ENCODE measurements at places on chromosomes 1 and 21.

DNA sequence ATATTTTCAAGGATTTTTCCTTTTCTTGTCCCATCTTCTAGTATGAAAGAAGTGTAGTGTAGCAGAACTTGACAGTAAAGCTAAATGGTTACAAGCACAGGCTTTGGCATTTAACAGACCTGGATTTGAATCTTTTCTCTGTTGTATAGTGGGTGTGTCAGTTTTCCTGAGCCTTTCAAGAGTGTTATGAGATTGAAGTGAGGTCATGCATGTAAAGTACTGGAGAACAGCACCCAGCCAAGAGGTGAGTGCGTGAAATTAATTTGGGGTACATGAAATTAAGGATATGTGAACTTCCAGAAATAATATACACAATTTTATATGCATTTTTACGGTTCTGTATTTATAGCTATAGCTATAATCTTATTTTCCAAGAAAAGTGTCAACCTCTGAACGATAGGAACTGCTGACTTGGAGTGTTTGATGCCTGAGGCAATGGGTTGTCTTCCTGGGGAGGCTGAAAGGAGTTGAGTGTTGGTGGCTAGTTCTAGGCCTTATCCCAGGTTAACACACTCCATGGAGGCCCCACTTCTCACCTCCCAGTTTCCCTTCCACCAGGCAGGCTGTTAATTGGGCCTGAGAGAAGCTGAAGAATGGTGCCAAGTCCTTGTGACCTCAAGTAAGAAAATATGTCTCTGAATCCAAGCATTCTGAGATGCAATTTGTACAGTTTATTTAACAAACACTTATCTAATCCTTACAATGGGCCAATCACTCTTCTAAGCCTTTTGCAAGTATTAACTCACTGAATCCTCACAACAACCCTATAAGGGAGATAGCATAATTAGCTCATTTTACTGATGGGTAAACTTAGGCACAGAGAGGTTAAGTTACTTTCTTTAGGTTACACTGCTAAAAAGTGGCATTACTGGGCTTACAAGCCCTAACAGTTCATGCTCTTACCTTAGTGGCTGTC, 4.4 kb downstream of the ROR1 start:
- DNase-seq: no peak

- no peak for DNase-seq
Measured at GRCh38 chr1:150507912-150508864, at the start of gene ECM1. ECM1 (plus strand) TSS chr1:150508109; CDS start chr1:150508210, 101 bp downstream.

GRCh38 chr1:37037690-37038089, 3.4 kb upstream of the GRIK3 start:
- no peak for DNase-seq

- no peak for DNase-seq
Measured at GRCh38 chr1:151809985-151810556, 4.9 kb upstream of the LINGO4 start.

- no peak for DNase-seq
Measured at GRCh38 chr1:207020709-207021107, 11.8 kb downstream of the C1orf116 start.

DNA sequence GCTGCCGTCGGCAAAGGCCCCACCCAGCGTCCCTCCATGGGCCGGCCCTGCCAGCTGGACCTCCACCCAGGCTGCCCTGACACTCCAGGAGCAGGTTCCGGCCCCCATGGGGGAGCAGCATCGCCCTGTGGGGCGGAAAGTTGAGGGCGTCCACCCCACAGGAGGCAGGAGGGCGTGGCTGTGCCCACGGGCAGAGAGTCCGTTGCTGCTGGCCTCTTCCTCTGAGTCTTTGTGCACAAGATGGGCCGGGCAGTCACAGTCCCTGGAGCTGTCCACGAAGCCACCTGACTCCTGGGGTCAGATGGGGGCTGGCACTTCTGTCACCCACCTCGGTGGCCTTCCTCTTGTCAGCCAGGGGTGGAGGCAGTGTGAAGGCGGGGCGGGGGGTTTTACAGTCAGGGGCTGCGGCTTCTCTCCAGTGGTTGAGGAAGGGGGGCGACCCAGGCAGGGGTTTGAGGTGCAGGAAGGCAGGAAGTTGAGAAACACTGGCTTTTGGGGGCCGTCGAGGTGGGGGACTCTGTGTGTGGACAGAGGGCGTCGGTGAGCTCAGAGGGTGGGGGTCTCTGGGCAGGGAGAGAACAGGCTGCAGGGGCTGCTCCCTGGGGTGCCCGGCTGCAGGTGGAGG, 67.2 kb upstream of the TTC34 start:
- no peak for DNase-seq

Measured in activated effector memory CD4-positive, alpha-beta T cell treated with anti-CD3 and anti-CD28 coated beads, Interleukin-2, amount 50 U/mL, for 16 hours (primary cell).